GM23248 (cell line): ENCODE measurements at places on chromosomes 3 and 15. TPM values are rescaled to one million over a fixed set of nuclear protein-coding genes. Genes with fewer than 3 reads are reported as not detected.

LTK gene
- not detected in 2 replicates for total RNA-seq

MESP1 gene
- not detected in 2 replicates for total RNA-seq

ACY1 gene
- 66.6 and 73.6 TPM in 2 replicates for total RNA-seq

DNA sequence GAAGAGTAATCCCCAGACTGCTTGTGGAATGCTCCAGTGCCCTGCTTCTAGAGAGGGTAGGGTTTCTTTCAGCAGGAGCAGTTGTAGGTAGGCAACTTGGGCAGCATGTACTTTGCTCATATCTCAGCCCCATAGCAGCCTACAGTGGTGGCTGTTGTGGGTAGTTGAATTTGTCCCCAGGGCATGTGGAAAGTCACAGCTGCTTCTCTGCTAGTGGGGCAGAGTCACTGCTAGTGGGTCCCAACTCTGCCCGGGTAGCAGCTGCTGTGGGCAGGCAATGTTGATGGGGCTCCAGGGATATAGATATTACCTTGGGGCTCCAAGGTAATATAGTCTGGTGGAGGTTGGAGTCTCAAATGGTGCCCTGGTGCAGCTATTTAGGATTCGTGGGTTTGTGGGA is 174.5 kb downstream of the OTOL1 start:
- H3K27ac ChIP-seq = no peak overlapping the region
- H3K36me3 ChIP-seq = no peaks in the 10 kb centered on the region
- no peaks in the 10 kb centered on the region for H3K27me3 ChIP-seq
- DNase-seq = no peak
- no peak overlapping the region for H3K4me3 ChIP-seq
- no peaks in the 10 kb centered on the region for H3K4me1 ChIP-seq

- H3K36me3 ChIP-seq = peaks cover 7% of the 10 kb centered on the region; the same call in 1 of the 2 replicates
- H3K27ac ChIP-seq = peak overlapping the region; percentile 76
- no peaks in the 10 kb centered on the region for H3K27me3 ChIP-seq
- DNase-seq = peak; percentile 62
- H3K4me3 ChIP-seq = peak overlapping the region; percentile 65
These were observed 87.8 kb downstream of the KLHL25 start for GRCh38 chr15:85706779-85707518.

DNA sequence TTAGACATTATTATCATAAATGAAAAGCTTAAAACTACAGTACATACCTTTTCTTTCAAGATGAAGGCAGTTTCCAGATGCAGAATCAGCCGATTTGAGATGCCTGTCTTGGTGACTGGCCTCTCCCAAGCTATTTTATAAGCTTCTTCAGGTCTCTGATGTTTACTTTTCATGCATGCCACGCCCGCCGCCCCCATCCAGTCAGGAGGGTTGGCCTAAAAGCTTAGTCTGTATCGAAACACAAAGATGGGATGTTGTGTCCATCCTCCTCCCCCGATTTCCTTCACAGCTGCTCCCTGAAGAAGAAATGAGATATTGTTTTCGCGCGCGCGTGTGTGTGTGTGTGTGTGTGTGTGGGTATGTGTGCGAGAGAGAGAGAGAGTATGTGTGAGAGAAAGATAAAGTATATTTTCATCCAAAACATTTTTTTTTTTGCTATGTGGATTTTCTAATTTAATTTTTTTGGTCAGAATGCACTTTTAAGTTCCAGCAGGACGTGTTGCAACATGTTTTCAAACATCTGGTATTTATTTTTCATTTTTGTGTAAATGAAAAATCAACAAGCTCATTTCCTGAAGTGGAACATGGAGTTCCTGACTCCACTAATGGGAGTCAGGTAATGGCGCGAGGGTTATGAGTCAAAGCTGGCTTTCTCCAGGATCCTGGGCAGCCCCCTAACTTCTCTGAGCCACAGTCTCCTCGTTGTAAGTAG is at the start of gene APOD:
Gene APOD (minus strand): TSS at position 110 of the 712 bp plus-strand sequence. CDS start 4,479 bp downstream, outside the sequence.
- peak within 1 kb of the TSS; percentile 48 for H3K4me3 ChIP-seq
- H3K27ac ChIP-seq = peak within 1 kb of the TSS; percentile 5; the same call in 1 of the 2 replicates
- H3K27me3 ChIP-seq = no peaks in the 10 kb centered on the region
- H3K4me1 ChIP-seq = peaks cover 18% of the 10 kb centered on the region

- no peak overlapping the region for H3K27ac ChIP-seq
- H3K4me1 ChIP-seq = no peaks in the 10 kb centered on the region
- no peak overlapping the region for H3K4me3 ChIP-seq
- peak; percentile 47 for DNase-seq
- H3K36me3 ChIP-seq = no peaks in the 10 kb centered on the region
These were observed 80.2 kb upstream of the PXYLP1 start for GRCh38 chr3:141151439-141151838.

- no peak for DNase-seq
- no peak overlapping the region for H3K27ac ChIP-seq
- H3K4me1 ChIP-seq = no peaks in the 10 kb centered on the region
- H3K27me3 ChIP-seq = no peaks in the 10 kb centered on the region
These were observed 214.3 kb downstream of the MCTP2 start for GRCh38 chr15:94445566-94446160.

- H3K4me3 ChIP-seq = no peak overlapping the region
- H3K4me1 ChIP-seq = no peaks in the 10 kb centered on the region
- DNase-seq = no peak
- no peak overlapping the region for H3K27ac ChIP-seq
- H3K36me3 ChIP-seq = no peaks in the 10 kb centered on the region
These were observed 291.1 kb upstream of the PDZRN3 start for GRCh38 chr3:73915886-73916285.

GRCh38 chr15:96392380-96393208 is 62.1 kb downstream of the NR2F2 start:
- DNase-seq = peak; percentile 20
- no peaks in the 10 kb centered on the region for H3K27me3 ChIP-seq
- peaks cover 8% of the 10 kb centered on the region for H3K4me1 ChIP-seq
- H3K27ac ChIP-seq = no peak overlapping the region
- no peaks in the 10 kb centered on the region for H3K36me3 ChIP-seq
